GM19239 (cell line): ENCODE measurements at places on chromosomes 4 and X.

- DNase-seq = no peak
These were observed 1001.6 kb upstream of the GRID2 start for GRCh38 chr4:91302120-91302519.

- DNase-seq = no peak
These were observed at the start of gene NDST4 for GRCh38 chr4:115113506-115114106. Gene NDST4 (minus strand): TSS chr4:115113620. CDS start chr4:115077036, 36,584 bp downstream.

DNA sequence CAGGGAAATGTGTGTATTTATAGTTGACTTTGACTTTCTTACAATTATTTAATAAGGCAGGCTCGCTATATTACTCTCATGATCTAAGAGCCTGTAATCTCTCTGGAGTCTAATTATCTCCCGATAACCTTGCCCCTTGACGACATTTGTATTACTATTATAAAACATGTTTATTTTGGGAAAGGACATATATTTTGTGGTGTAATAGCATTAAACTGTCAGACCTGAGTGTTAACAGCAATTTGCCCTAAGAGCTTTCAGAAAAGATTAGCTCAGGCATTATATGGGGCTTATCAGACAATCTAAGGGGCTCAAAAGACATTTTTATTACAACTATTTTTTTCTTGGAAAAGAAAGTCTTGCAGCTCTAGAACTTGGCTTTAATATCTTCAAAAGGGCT lies 427.9 kb upstream of the SLIT2 start:
- no peak for DNase-seq

GRCh38 chr4:54783402-54784110 lies 125.8 kb downstream of the KIT start:
- DNase-seq = no peak

DNA sequence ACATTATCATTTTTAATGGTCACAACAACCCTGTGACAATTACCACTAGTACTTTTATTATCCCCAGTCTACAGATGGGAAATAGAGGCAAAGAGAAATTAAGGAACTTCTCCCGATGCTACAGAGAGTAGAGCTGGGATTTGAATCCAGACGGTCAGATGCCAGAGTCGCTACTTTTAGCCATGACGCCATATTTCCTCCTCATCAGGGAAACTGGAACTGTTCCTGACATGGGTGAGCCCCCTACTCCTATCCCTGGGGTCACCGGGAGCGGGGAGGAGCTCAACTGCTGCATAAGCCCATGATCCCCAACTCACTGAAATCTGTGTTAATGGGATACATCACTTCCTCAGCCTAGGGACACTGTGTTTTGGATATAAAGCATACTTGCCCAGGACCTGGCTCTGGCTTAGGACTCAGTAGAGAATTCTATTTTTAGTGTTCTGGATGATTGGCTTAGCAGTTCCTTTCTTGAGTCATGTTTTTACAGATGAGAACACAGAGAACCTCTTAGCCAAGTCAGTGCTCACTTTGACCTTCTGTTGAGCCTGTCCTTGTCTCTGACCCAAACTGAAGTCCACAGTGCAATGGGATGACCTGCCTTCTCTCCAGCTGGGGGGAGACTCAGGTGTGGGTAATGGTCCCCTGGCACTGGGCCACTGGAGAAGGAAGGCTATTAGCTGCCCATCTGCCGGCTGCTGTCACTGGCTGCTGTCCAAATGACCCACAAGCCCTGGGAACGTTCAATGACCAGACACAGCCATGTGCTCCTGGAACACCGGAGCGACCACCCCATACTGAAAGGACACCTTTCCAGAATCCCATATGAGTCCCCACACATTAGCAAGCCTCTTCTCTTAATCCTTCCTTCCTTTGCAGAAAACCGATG lies 90.8 kb upstream of the SHISA3 start:
- DNase-seq = no peak
